ENCODE measurements at places on chromosomes 7 and 10.

DNA sequence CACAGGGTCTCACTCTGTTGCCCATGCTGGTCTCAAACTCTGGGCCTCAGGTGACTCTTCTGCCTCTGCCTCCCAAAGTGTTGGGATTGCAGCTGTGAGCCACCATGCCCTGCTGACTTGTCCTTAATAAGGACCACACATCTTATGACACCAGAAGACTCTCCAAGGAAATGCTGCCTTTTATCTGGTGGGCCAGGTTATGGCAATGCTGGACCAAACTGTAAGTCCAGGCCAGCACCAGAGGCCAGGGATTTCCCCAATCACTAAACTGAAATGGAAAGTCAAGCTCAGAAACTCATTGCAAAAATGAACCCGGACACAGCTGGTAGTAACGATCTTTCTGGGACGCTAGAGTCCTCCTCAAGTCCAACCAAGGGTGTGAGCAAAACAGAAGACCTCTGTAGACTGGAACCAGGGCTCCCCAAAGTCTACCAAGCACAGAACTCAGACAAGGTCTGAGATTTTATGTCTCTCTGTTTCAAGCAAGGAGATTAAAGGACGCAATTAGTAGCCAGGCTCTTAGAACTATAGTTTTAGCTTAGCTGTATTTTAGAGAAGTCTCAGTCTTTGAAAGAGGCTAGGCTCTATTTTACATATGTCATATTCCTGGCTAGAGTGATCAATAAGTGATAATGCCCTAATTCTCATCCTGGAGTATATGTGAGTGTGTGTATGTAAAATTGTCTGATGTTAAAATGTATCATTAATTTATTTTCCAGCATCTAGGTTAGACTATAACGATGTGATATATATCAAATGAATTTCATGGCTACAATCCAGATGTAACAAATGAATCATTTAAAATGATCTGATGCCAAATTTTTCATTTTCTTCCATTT, 74.0 kb upstream of the ITGB1 start:
- DNase-seq: no peak

DNA sequence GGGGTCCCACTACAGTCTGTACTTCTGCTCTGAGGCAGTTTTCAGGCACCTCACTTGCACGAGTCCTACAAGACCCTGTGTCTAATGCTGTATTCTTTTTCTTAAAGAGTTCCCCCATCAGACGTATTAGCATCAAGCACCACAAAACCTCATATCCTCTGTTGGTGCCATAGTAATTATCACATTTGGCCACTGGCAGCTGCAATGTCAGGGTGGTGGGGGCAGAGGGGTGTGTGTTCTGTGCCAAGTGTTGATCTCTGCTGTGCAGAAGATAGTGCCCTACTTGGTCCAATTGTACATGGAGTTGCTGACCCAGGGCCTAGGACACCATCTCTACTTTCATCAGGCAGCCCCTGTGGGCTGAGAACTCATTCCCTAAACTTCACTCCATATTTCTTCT, 20.0 kb upstream of the JAZF1 start:
- no peak for DNase-seq

GRCh38 chr10:480928-481552, 208.4 kb downstream of the DIP2C start:
- DNase-seq: no peak

- no peak for DNase-seq
Observed at GRCh38 chr7:70579397-70580097, 552.4 kb upstream of the GALNT17 start.

GRCh38 chr10:108521827-108522492, 1357.5 kb upstream of the SORCS1 start:
- no peak for DNase-seq

DNA sequence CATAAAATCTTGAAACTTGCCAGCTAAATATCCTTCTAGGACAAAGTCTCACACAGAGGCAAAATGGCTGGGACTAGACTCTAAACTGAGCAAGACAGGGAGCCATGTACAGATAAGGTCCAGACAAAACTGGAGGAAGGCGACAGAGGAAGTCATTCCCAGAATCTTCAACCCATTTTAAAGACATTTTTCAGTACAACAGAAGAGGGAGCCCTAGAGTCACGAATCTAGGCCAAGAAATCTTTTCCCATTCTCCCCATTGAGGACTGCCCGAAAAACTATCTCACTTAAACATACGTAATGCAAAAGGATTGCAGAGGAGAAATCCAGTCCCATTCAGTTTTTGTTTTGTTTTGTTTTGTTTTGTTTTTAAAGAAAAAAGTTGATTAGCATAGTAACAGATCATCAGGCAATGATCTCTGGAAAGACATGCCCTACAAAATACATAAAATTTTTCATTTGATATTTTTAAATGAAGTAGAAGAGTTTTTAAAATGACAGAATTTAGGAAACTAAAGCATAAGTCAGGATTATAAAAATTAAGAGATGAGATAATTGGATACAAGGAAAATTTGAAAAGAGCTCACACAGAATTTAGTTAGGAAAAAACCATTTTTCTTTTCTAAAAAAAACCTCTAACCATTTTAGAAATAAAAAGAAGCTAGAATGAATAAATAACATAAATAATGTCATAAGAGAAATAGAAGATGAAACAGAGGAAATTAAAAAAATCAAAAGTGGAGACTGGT, 16.9 kb upstream of the PRF1 start:
- no peak for DNase-seq

GRCh38 chr10:131838966-131839742, 61.7 kb upstream of the PPP2R2D start:
- DNase-seq: no peak

- DNase-seq: no peak
Observed at GRCh38 chr10:7407368-7408290, 3.2 kb downstream of the SFMBT2 start.

DNA sequence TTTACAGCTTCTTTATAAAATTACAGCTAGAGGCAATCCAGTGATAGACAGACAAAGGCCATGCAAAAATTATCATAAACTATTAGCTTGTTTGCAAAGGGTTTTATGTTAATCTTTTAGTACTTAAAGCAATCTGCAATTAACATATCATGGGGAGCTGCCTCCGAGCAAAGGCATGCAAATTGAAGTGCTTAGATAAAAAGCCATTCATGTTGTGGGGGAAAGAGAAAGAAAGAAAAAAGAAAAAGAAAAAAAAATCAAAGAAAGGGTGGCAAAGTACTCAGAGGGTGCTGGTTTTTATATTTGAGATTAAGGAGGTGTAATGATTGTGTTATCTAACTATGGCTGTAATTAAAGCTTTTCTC, 799.5 kb downstream of the LRMDA start:
- DNase-seq: no peak

GRCh38 chr7:84837405-84837804, 349.5 kb downstream of the SEMA3D start:
- DNase-seq: no peak

DNA sequence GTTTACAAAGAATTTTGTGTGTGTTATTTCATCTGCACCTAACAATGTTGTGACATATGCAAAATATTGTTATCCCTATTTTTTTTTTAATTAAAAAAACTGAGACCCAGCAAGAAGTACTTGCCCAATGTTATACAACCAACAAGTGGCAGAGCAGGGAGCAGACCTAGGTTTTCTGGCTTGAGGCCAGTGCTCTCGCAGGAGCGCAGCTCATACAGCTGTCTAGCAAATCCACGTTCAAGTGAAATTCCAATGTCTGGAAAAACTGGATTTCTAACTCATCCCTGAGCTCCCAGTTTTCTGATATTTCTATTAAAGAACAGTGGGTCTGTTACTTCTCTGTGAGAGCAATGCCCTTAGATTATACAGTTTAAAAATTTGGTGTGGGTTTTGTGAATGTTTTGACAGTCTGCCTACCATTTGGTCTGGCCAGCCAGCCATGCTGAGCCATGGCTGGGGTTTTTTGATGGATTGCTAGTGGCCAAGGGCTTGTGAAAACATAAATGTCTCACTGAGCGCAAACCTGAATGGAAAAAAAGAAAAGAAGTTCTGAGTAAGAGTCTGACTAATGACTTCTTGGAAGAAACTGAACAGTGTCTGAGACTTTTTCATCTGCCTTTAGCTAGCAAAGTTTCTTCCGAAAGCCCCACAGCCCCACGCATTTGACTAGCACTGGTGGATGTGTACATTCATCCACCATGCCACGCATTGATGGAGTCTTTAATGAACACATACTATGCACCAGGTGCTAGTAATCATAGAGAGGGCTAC, 15.4 kb upstream of the PRF1 start:
- DNase-seq: no peak

DNA sequence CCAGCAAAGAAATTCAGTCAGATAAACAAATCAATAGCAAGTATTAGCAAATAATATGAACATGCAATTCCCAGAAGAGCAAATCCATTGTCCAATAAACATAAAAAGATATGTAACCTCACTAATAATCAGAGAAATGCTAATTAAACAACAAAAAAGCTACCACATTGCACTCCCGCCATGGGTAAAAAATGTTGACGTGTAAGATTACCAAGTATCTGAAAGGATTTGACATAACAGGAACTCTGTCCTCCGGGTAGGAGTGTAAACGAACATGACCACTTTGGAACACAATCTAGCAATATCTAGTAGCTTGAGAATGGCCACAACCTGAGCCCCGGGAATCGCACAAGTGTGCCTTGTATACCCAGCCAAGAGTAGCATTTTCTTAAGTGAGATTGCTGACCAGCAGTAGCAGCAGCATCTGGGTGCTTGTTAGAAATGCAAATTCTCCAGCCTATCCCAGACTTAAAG, 31.6 kb downstream of the DYDC1 start:
- no peak for DNase-seq

DNA sequence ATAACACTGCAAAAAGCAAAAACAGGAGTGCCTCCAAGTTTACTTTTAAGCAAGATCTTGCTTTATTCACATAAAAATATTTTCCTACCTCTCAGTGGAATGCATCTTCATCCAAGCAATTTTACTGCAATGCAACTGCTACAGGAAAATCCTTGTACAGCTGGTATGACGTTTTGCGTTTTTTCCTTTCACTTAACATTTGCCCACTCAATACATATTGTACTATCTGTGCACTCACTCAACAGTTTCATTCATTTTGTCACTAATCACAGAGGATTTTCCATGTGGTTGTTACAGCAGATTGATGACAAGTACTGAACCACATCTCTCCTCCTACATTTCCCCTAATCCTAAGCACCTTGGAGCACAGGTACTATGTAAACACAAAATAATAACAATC, 222.0 kb upstream of the IMMP2L start:
- DNase-seq: no peak

- no peak for DNase-seq
Observed at GRCh38 chr10:88880282-88881076, 434 bp downstream of the STAMBPL1 start.

- DNase-seq: no peak
Observed at GRCh38 chr10:3471472-3471871, 298.9 kb upstream of the PITRM1 start.

- no peak for DNase-seq
Observed at GRCh38 chr7:121062671-121063279, 74.3 kb downstream of the CPED1 start.

DNA sequence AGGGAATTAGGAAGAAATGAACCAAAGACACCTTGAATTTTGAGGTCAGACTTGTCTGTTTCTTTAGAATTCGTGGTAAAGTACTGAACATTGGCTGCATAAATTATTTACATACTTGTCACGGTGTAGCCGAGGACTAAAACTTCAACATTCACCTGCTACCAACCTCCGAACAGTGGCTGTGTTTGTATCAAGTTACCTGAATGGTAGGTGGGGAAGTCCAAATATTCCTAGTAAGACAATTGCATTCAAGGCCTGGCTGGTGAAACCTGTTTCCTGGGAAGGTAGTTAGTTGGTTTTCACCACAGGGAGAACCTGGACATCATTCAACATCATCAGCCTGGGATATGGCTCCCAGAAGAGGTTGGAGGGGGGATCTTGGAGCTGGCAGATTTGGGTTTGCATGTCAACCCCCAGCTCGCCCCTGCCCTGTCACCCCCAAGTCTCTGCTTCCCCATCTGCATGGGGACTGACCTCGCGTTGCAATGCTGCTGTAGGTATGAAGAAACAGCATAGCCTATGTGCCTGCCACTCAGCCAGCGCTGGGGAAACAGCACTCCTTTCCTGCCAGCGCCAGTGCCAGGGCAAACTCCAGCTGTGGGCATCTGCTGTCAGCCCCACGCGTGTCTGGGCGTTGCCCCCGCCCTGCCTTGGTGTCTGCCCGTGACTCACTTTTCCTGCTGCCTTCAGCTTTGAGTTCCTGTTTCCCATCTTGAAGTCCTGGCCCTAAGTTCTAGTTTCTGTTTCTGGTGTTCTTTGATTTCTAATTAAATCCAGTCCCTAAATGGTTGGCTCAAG, 12.7 kb upstream of the LARP4B start:
- DNase-seq: no peak

DNA sequence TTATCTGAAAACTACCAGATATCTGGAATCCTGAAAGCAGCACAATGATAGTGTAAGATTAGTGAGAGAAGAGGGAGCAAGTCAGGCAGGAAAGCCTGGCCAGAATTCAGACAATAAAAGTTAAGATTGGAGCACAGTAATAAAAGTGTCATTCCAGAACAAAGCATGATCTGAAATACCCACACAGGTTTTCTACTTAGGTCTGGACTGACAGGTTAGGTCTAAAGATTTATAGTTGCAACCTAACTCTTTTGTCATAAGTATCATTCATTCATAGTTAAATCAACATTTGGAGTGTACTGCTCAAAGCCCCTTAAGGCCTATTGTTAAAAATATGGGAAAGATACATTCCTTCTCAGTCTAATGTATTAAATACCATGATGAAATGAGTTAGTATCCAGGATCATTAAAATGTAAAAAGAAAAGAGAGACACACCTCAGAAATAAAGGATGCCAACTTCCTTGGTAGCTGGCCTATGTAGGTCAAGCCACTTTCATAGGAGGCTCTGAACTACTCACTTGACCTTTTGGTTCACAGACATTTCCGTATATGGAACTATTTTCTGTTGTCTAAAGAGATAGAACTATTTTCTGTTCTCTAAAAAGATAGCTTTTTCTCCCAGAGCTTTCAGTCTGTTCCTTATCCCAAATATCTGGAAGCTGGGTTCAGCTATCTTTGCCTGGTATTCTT, 105.2 kb downstream of the FAS start:
- no peak for DNase-seq

DNA sequence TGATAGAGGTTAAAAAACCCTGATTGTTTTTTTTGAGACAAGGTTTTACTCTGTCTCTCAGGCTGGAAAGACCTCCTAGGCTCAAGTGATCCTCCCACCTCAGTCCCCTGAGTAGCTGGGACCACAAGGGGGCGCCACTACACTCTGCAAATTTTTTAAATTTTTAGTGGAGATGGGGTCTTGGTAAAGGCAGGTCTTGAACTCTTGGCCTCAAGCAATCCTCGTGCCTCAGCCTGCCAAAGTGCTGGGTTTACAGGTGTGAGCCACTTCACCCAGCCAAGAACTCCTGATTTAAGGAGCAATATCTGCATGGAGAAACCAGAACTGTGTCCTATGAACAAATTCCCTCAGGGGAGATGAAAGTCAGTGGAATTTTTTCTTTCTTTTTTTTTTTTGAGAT, 7.3 kb upstream of the KLHDC10 start:
- DNase-seq: no peak

GRCh38 chr7:84368122-84368521, 173.5 kb upstream of the SEMA3A start:
- DNase-seq: no peak

DNA sequence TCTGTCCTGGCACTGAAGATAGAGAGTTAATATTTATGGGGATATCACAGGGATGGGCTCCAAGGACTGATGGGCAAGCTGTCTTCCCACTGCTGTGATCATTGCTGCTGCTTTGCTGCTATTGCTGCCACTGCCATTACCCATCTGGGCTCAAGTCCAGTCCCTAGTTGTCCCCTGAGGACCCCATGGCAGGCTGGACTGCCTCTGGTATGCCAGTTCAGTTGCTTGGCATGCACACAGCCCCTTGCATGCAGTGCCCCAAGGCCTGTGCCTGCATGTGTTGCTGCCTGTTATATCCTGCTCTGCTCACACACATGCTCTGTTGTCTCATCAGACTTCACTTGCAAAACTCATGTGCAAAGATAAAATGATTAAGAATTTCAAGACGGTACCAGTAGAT, 109.5 kb downstream of the ADRA2A start:
- no peak for DNase-seq
